ENCODE measurements at places on chromosomes 1 and 21.
A peak's percentile ranks its signal among the peaks of the same experiment; 100 is the strongest.

DNA sequence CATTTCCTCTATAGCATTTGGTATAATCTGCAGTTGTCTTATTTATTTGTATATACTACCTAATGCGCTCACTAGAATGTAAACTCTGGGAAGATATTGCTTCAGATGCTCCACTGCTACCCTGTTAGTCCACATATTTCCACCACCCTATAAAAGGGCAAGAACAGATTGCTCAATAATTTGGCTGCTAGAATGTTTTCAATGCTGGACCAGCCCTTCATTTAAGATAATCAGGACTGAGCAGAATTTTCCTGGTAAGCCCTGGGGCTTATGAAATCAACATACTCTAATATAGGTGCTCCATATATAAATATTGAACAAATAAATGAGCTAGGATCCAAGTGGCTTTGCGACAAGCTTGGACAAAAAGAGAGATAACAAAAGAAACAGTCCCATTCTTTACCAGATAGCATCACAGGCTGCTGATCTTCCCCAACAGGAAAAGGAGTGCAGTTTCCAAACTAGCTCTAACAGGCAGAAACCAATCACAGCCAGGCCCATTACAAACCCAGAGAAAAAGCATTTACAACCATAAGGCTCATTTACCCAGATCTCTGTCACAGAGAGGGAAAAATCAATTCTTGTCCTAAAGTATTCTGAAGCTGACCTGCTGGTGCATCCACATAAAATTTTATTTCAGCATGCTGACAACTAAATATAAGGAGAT, 8.3 kb downstream of the BCAR3 start:
- no peak for DNase-seq

DNA sequence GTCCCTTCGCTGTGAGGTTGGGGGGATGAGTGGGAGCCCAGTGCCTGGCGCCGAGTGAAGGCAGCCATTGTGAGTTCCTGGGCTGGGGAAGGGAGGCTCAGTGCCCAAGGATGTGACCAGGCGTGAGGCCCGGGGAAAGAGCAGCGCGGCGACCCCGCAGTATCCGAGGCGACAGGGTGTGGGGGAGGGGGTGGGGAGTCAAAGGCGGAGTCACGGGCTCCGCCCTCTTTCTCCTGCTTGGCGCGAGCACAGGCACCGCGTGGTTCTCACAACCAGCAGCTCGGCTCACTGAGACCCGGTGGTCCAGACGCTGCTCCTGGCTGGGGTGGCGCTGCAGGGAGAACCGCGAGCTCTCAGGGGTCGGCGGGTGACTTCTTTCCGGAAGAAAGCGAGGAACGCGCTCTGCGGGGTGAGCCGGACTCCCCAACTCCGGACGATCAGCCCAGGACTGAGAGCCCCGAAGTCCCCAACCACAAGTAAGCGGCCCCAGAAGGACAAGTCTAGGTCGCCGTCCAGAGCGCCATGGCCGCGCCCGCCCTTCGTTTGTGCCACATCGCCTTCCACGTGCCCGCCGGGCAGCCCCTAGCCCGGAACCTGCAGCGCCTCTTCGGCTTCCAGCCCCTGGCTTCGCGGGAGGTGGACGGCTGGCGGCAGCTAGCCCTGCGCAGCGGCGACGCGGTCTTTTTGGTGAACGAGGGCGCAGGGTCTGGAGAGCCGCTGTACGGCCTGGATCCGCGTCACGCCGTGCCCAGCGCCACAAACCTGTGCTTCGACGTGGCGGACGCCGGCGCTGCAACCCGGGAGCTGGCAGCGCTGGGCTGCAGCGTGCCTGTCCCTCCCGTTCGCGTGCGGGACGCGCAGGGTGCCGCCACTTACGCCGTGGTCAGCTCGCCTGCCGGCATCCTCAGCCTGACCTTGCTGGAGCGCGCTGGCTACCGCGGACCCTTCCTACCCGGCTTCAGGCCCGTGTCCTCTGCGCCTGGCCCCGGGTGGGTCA, at the start of gene HPDL:
Gene HPDL, plus strand, starts transcription at position 269 of the 997 bp plus-strand sequence. Its CDS starts 254 bp downstream, at position 523.
- peak; percentile 36 for DNase-seq

DNA sequence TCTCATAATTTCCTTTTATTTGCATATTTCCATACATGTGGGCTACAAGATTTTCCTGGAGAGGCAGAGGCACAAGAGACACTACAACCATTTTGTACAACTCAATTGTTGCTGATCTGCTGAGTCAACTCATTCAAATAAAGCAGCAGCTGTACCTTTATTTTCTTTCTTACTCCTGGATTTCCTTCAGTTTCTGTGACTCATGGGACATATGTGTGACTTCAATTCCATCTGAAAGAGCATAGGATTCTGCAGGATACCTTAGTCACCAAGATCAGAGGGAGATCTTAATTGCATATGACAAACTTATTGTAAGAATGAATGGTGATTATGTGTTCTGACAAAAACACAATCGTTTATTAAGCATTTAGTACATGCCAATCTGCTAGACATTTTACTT, 2219.4 kb downstream of the NCAM2 start:
- DNase-seq = no peak

DNA sequence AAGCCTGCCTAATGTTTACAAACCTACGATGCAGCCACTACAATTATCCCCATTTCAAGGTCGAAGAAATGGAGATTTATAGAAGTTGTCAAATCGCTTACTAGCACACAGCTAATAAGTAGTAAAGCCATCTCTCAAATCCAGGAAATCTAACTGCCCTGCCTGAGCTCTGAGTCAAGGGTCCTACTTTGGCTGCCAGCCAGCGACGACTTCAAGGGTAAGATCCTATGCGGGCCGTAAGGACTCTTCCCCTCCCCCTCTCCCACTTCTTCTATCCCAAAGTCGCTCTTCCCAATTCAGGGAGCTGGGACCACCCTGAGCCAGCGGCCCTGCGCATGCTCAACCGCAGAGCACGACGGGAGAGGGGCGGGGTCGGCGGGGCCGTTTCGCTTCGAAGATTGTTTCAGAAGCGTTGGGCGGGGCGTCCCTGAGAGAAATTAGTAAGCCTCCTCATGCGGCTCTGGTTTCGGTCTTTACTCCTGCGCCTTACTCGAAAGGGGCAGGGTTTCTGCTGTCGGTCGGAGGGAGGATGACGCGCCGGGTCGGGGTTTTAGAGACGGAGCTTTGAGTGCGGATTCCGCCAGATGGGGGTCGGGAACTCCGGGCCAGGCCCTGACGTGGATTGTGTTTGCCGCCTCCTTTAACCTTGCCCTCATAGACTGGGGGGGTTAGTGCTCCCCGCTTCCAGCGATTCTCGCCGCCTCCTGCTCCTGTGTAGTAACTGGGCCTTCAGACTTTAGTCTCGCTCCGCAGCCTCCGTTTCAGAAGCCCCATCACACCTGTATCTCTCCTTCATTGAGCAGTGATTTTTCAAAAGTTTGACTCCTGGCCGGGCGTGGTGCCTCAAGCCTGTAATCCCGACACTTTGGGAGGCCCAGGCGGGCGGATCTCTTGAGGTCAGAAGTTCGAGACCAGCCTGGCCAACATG, at the start of gene ZMYM1:
Gene ZMYM1, plus strand, starts transcription at position 383 of the 928 bp plus-strand sequence. CDS start 14,603 bp downstream, outside the sequence.
- DNase-seq = peak; percentile 70

DNA sequence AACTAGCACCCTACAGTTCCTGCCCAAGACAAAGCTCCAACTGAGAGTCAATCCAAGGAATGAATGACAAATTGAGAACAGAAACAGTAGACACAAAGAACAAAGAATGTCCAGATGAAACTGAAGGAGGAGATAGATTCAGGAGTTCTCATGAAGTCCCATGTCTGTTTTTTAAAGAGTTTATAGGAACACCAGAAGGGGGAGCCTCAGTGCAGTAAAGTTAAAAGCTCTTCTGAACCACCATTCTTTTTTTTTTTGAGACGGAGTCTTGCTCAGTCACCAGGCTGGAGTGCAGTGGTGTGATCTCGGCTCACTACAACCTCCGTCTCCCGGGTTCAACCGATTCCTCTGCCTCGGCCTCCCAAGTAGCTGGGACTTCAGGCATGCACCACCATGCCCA, 323.6 kb downstream of the MRPL39 start:
- no peak for DNase-seq

GRCh38 chr1:25520446-25521061, 22.9 kb upstream of the LDLRAP1 start:
- peak; percentile 61 for DNase-seq
